M059J (cell line): ENCODE measurements at places on chromosomes 12 and 14.

DNA sequence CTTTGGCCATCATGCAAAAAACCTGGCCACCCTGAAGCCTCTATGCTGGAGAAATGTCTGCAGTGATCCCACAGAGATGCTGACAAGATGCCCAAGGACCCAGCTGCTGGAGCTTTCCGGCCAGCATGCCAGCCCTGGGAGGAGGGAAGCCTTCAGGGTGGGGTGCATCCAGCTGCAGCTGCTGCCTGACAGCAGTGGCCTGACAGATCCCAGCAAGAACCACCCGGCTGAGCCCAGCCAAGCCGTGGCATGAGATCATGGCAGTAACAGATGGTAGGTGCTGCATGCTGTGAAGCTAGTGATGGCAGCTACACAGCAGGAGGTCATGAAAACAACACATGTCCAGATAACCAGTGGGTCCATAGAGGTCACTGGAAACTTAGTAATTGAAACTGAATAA, 13.8 kb downstream of the CLBA1 start:
- DNase-seq: no peak

- DNase-seq: no peak
These were observed 763.0 kb downstream of the NRXN3 start for GRCh38 chr14:78933166-78933565.

- DNase-seq: no peak
These were observed 78.8 kb upstream of the PDE3A start for GRCh38 chr12:20289520-20289919.

GRCh38 chr12:109537136-109537535, 36.2 kb downstream of the MMAB start:
- no peak for DNase-seq

- DNase-seq: no peak
These were observed 45.4 kb downstream of the DUSP6 start for GRCh38 chr12:89306827-89307473.

- no peak for DNase-seq
These were observed 21.4 kb downstream of the LGR5 start for GRCh38 chr12:71460850-71461609.
